ENCODE measurements at places on chromosomes 4 and X.

GRCh38 chr4:41369680-41370079 lies 113.0 kb downstream of the UCHL1 start:
- peak; percentile 60 for DNase-seq

DNA sequence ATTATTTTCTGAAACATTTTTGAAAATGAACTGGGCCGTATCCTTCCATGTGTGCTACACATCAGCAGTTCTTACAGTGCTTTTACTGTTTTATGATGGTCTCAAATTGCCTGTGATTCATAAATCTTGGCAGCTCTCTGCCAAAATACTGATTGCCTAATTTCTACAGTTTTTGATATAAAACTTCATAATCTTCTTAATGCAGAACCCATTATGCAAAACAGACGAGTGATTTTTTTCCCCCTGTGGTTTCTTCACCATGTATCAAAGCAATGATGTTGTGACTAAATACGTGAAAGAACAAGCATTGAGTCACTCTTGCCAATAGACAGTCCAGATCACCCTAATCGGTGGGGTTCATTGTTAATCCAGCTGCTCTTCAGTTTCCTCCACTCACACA lies 156.4 kb upstream of the WDR1 start:
- DNase-seq = no peak

- no peak for DNase-seq
These were observed 764.5 kb downstream of the TRAM1L1 start for GRCh38 chr4:116320859-116321258.

- DNase-seq = no peak
These were observed 40.4 kb downstream of the EFHC2 start for GRCh38 chrX:44303119-44303518.

DNA sequence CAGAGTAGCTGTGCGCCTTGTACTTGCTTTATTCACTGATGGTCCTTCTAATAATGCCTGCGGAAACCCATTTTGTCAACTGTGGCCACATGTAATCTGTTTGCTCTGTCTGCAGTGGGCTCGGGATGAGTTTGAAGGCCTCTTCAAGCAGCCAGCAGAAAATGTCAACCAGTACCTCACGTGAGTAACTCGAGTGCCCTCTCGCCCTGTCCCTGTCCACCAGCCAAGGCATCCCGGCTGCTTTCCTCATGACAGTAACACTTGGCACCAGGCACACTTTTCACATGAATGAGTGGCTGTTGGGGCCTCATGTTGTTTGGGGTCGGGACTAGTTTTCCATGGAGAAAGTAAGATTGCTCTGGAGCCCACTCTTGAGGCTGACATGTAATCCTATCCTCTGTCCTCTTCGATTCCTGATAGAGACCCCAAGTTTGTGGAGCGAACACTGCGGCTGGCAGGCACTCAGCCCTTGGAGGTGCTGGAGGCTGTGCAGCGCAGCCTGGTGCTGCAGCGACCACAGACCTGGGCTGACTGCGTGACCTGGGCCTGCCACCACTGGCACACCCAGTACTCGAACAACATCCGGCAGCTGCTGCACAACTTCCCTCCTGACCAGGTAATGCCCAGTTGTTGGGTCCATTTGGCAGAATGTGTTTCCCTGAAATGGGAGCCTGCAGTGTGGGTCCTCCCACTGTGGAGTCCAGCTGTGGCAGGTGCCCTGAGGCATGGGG lies 8.8 kb upstream of the CDK16 start:
- DNase-seq = no peak
